Cardiac septum (tissue), 1 donor: ENCODE measurements at places on chromosomes 6 and 20.

DNA sequence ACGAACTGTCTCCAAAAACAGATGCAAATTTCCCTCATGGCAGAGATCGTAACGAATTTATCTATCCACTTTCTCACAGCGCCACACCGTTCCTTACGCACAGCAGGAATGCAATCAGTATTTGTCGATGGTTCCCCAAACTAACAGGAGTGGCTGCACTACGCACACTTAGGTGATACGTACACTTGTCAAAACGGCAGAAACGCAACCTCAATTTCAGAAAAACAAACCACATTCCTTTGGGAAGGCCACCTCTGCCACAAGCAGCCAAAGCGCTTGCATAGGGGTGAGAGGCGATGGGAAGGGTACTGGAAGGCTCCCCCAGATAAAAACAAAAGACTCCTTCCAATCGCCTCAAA, 638 bp downstream of the MDN1 start:
- no peak for DNase-seq

DNA sequence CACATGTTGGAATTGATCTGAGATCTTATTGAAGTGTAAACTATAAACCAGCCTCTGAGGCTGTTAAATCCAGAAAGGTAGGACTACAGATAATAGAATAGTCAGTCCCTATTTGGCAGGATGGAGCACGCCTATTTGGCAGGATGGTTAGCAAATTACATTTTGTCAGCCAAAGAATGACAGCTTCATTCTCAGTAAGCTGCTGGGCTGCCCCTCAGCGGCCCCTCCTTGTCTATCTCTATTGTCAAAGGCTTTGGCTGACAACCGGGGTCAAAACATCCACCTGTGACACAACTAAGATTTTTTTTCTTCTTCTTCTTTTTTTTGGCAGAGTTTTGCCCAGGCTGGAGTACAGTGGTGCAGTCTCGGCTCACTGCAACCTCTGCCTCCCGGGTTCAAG, 123.4 kb upstream of the ECI2 start:
- DNase-seq = no peak

GRCh38 chr20:49904440-49905214, 10.7 kb downstream of the SPATA2 start:
- DNase-seq = no peak

DNA sequence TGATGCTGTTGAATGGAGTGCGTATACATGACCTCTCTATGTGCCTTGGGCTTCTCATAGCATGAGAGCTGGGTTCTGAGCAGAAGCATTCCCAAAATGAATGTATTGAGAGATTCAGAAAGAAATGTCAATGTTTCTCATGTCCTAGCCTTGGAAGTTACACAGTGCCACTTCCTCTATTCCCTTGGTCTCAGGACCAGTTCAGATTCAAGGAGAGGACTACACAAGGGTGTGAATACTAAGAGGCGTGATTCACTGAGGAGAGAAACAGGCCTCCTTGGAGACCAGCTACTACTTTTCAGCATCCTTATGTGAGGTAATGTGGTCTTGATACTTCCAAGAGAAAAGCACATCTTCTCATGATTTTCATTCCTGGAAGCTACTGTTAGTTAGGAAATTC, 10.4 kb downstream of the PPARD start:
- no peak for DNase-seq
